ENCODE measurements at places on chromosomes 13 and 19.

- DNase-seq: no peak
Observed at GRCh38 chr13:39847336-39847735, 191.9 kb downstream of the COG6 start.

DNA sequence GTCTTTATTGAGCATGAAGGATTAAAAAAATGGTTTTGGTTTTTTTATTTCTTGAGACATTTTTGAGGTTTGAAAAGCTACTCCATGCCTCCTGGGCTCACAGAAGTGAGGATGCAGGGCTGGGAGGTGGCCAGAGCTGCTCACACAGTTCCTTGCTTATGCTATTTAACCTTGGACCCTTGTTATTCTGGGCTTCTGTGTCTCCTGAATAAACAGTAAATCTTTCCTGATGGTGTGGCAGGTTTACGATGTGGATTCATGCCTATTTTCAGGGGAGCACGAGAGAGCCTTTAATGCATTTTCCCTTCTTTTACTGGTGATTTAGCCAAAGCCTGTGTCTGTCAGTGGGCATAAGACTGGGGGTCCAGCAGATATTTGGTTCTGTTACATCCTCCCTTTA is 34.3 kb upstream of the PCDH8 start:
- no peak for DNase-seq

GRCh38 chr19:5054551-5055456 is 85.9 kb downstream of the KDM4B start:
- DNase-seq: no peak

DNA sequence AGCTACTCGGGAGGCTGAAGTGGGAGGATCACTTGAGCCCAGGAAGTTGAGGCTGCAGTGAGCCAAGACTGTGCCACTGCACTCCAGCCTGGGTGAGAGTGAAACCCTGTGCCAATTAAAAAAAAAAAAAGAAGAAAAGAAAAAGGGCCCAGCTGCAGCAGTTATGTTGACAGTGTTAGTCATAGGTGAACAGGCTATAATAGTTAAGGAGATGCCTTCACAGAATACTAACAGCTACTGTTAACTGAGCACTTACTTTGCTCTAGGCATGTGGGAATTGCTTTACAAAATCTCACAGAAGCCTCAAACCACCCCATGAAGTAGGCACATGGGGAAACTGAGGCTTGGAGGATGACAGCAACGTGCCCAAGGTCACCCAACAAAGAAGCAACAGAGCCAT is 3.9 kb downstream of the FBXO17 start:
- DNase-seq: no peak

DNA sequence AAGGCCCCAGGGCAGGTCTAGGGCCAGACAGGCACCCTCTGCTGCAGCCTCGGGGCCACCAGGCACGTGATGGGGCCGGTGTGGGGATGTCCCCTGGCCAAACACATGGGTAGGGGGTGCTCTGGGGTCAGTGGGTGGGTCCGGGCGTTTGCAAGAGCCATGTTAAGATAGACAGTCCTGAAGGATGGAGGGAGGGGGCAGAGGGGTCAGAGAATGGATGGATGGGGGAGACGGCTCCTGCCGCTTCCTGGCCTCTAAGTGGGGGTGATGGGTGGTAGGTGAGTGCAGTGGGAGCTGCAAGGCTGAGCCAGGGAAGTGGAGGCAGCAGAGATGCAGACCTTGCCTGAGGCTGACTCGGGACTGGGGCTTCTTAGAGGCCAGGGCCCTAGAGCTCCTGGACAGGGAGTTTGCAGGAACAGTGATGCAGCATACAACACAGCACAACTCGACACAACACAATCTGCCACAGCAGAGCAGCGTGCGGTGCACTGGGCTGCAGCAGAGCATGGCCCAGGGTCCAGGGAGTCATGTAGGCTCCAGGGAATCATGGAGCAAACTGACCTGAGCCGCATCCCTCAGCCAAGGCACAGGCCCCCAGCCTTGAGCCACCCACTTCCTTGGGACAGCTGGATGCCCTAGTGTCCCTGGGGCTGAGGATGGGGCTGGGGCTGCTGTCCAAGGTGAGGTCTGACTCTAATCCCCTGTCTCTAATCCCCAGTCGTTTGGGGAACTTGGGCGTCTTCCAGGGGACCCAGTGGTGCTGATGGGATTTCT is 97.5 kb downstream of the SCGB2B2 start:
- no peak for DNase-seq

DNA sequence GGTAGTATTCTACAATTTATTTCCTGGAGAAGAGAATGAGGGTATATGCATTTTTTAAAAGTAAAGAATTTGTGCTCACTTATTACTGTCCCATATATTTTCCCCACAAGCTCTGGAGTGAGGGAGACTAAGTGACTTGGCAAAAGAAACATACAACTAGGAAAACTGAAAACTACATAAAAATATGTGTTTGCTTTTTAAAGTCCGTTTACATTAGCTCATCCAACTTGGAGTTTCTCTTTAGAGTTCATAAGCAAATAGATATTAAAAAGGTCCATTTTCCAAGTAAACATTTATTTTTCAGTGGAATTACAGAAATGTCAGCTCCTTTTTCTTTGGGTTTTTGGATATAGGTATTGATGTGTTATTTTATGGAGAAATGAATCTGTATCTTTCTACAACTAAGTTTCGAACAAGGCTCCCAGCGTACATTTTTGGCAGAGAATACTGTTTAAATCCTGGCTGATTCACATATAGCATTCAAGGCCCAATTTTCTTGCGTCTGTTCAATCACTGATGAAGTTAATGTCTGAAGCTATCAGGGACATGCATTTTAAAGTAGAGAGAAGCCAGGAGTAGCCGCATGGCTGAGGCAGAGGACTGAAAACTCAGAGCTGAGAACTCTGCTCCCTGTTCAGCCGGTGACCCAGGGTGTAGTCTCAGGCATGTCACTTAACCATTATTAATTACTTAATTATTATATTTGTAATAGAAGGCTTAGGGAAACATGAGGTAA is 729.4 kb downstream of the EFNB2 start:
- no peak for DNase-seq

DNA sequence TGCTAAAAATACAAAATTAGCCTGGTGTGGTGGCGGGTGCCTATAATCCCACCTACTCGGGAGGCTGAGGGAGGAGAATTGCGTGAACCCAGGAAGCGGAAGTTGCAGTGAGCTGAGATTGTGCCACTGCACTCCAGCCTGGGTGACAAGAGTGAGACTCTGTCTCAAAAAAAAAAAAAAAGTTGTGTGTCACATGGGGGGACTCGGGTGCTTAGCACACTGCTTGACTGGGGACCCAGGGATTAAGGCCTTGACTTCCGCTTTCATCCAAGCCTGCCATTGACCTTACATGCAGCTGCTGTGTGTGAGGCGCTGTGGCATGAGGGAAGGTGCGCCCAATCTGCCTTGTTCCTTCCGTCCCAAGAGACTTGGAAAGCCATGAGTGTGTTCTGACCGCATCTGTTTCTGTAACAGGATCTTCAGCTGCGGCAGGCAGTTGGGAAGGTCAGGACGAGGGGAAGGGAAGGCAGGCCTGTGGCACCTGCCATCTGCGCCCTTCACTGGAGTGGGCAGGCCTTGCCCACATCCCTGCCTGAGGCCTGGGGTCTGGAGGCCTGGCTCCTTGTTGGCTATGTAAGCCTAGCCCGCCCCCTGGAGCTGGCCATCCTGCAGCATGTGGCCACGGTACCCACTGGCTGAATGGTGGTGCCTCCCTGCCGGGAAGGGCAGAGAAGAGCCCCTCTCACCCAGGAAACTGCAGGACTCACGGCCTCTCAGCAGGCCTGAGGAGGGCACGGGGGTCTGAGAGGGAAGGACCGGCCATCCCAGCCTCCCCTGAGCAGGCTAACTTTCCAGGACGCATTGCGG is 23.0 kb downstream of the PPP1R37 start:
- DNase-seq: no peak

Measured in neuronal stem cell (in vitro differentiated cells).